Stimulated activated CD4-positive, alpha-beta T cell treated with anti-CD3 and anti-CD28 coated beads, Interleukin-15, amount 100 ng/mL, for 1 hour (primary cell): ENCODE measurements at places on chromosomes 12 and 14.

GRCh38 chr14:59490756-59491155, 6.4 kb downstream of the JKAMP start:
- DNase-seq, result no peak

DNA sequence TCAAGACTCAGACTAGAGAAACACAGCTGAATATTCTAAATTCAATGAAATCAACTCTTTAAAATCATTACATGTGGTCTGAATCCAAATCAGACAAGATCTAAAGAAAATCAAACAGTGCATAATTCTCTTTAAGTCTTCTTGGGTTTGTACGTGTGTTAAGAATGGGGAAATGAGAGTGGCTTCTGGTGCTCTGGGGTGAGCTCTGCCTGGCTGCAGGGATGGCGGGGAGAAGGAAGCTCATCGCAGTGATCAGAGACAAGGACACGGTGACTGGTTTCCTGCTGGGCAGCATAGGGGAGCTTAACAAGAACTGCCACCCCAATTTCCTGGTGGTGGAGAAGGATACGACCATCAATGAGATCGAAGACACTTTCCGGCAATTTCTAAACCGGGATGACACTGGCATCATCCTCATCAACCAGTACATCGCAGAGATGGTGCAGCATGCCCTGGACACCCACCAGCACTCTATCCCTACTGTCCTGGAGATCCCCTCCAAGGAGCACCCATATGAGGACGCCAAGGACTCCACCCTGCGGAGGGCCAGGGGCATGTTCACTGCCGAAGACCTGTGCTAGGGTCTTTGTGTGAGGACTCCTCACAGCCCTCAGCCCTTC, 20.9 kb downstream of the SENP1 start:
- DNase-seq, result no peak

DNA sequence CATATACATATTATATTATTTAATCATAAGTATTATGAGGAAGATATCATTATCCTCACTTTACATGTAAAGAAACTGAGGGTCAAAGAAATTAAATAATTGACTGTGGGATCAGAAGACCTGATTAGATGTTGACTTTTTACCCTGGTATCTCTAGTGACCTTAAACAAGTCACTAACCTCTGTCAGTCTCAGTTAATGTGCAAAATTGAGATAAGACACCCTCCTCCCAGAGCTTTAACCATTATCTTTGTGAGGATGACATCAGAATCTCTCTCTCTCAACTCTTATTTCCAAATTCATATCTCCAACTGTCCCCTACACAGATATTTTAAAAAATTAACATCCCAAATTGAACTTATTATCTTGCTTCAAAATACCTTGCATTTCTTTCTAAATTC, 177.8 kb downstream of the KLHL28 start:
- no peak for DNase-seq

DNA sequence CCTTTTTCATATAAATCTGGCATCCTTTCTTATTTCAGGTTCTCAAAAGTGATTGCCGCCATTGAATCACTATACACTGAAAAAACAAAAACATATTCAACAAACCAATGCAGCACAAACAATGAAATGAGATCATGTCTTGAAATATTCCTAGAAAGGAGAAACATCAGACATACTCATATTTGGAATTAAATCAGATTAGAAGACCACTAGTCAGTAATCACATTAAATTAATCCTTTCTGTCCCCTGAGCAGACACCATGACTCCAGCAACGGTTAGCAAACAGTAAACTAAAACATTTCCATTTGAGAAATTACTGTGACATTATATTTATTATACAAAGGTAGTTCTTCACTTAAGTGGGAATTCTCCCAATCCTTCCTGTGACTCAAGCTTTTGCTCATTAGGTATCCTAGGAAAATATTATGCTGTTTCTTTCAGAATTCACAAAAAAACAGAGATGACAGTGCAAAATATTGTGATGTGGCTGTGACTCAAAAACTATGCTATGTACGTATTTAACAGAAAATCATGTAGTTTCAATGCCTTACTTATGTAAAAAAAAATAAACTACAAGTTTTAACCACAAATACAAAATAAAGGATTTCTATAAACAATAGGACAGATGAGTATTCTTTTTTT, 29.7 kb downstream of the CPNE8 start:
- no peak for DNase-seq

DNA sequence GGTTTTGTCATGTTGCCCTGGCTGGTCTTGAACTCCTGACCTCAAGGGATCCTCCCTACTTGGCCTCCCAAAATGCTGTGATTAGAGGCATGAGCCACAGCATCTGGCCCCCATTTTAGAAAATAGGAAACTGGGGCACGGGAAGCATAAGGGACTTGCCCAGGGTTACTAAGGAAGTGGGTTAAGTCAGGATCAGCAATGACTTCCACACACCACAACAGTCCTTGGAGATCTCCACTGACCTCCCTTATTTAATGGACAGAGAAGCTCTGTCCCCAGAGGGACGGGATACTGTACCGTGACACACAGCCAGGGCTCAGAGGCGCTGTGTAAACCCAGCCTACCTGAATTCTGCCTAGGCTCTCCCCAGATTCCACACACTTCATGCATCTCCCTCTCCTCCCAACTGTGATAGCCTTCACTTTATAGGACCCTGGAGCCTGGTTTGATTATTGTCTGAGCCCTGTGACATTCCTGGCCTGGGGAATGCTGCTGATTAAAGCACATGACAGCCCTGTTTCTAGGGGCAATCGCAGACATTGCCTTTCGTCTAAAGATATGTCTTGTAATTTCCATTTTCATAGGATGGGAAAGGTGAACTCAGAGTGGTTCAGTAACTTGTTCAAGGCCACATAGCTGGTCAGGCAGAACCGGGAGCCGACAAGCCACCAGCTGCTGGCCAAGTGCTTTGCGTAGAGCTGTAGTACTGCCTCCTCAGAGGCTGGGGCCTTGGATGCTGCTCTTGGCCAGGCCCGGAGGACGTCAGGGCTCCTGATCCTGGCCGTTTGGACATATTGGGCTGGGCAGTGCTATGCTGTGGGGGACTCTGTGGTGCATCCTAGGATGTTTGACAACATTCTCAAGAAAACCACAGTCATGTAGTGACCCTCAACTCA, 20.8 kb downstream of the SERPINA1 start:
- DNase-seq, result no peak
